ENCODE measurements at places on chromosomes 3 and 15.

DNA sequence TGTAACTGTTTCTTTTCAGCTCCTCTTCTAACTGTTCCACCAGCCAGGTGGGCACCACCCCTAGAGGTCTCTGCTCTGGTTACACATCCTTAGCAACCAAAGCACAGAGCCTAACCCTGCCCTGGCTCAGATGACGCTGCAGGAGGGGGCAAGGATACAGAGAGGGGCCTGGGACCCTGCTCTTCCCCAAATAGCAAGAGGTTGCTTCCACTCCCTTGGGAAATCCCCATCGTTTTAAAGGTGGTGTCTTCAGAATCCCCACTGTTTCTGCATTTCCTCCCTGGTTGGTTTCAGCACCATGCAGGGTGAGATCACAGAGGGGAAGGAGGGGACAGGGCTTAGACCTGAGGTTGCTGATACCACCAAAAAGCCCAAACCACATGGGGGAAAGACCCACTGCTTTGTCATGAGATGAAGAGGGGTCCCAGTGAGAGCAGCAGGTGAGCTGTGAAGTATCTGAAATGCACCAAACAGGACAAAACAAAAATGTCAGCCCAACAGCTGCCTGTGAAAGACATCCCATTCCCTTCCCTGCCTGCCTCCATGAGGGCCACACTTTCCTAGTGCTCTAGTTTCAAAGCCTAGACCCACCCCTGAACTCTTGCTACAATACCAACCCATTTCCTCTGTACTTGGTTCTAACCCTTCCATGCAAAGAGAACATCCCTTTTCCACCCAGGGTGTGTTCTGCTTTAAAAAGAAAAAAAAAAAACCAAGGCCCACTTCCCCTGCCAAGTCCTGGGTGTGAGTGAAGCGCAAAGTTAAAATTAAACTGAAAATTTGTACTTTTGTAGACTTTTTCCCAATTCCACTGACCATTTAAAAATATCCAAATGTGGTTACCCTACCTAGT lies 29.0 kb downstream of the ANP32A start:
- peaks cover 7% of the 10 kb centered on the region for H3K36me3 ChIP-seq
- no peaks in the 10 kb centered on the region for H3K27me3 ChIP-seq
- H3K4me1 ChIP-seq = no peaks in the 10 kb centered on the region
- no peak overlapping the region for H3K4me3 ChIP-seq
- H3K27ac ChIP-seq = no peak overlapping the region
- no peak for DNase-seq

DNA sequence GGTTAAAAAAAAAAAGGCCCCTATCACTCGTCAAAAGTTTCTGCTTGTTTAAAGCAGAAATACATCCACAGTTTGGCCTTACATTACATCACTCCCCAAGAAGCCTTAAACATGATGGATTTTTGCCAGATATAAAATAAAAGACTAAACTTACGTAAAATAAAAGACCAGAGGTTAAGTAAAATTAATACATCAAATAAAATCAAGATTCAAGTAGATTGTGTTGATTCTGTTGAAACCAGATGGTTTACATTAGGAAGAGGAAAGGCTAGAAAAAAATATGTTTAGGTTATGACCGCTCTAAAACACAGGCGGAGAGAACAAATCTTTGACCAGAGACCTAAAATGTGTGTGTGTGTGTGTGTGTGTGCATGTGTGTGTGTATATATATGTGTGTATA lies 104.1 kb downstream of the DUT start:
- no peak for DNase-seq
- no peaks in the 10 kb centered on the region for H3K27me3 ChIP-seq
- H3K36me3 ChIP-seq = no peaks in the 10 kb centered on the region
- no peak overlapping the region for H3K4me3 ChIP-seq
- no peak overlapping the region for H3K27ac ChIP-seq

DNA sequence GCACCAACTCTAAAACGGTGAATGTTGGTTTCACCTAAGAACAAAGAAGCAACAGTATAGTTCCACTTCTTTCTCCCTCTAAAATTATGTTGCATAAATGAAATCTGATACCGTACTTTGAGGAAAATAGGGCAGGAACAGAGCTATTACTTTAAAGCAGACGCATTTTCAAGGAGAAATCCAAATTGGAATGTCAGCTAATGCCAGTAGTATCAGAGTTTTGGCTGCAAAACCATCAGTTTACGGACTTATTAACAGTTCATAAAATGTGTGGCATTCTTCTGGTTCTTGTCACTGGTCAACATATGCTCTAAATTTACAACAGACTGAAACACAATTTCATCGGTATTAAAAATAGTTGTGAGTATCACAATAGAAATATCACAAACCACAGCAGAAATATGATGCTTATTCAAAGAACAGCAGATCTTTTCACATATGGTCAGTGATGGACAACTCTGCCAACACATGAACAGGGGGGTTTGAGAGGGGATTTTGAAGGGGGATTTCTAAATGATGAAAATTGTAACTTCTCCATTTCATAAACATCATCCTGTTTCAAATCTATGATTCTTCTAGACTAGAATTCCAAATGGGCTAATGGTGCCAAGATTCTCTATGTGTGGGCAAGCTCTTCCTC lies 38.7 kb upstream of the ROBO2 start:
- no peaks in the 10 kb centered on the region for H3K4me1 ChIP-seq
- H3K27me3 ChIP-seq = peaks cover 25% of the 10 kb centered on the region
- DNase-seq = no peak
- H3K36me3 ChIP-seq = no peaks in the 10 kb centered on the region
- no peak overlapping the region for H3K4me3 ChIP-seq

- no peaks in the 10 kb centered on the region for H3K36me3 ChIP-seq
- peaks cover 86% of the 10 kb centered on the region for H3K4me1 ChIP-seq
- DNase-seq = peak; percentile 90
- H3K27me3 ChIP-seq = no peaks in the 10 kb centered on the region
These were observed 31.9 kb upstream of the UACA start for GRCh38 chr15:70795311-70795665.

DNA sequence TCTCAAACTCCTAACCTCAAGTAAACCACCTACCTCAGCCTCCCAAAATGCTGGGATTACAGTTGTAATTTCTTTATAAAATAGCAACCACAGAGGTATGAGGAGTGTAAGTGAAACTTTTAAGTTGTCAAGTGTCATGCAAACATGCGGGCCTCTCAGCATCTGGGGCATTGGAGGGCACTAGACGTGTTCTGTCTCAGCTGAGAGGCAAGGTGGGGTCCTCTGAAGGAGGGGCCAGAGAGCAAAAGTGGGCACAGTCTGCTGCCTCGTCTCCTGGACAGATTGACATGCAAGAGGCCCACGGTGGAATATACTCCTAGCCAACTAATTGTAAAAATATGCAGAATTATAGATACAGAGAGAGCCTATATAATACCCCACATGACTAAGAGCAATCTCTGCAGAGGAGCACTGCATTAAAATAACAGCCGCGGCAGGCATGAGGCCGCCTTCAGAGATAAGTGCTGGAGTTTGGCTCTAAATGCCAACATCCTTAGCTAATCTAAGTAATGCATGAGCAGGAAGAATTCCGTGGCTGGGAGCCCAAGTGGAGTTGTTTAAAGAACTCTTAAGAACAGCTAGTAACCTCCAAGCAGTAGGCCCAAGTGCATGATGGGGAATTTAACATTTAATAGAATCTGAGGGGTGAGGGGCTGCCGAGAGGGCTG lies 87.8 kb upstream of the RNU6-1 start:
- H3K4me3 ChIP-seq = no peak overlapping the region
- no peaks in the 10 kb centered on the region for H3K27me3 ChIP-seq
- H3K27ac ChIP-seq = no peak overlapping the region
- no peaks in the 10 kb centered on the region for H3K4me1 ChIP-seq
- peak; percentile 28 for DNase-seq

GRCh38 chr15:41323611-41324010 lies 8.8 kb downstream of the OIP5 start:
- no peaks in the 10 kb centered on the region for H3K4me1 ChIP-seq
- no peaks in the 10 kb centered on the region for H3K27me3 ChIP-seq
- DNase-seq = no peak
- no peak overlapping the region for H3K4me3 ChIP-seq
- no peaks in the 10 kb centered on the region for H3K36me3 ChIP-seq

DNA sequence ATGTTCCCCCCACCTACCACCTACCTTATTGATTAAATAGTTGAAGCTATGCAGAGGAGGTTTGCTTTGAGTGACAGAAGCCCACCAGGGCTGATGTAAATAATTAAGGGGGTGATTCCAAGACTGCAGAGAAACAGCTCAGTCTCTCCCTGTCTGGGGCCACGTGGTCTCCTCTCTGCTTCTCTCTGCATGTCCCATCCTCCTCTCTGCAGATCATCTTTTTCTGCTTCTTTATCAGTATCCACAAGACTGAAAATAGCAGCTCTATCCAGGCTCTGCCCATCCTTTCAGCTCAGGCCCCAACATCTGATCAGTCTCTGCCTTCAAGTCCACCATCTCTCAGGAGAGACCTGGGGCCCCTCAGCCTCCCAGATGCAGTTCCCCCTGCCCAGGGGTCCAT lies 110.8 kb downstream of the ANP32A start:
- H3K27me3 ChIP-seq = no peaks in the 10 kb centered on the region
- H3K4me1 ChIP-seq = no peaks in the 10 kb centered on the region
- no peak overlapping the region for H3K27ac ChIP-seq

DNA sequence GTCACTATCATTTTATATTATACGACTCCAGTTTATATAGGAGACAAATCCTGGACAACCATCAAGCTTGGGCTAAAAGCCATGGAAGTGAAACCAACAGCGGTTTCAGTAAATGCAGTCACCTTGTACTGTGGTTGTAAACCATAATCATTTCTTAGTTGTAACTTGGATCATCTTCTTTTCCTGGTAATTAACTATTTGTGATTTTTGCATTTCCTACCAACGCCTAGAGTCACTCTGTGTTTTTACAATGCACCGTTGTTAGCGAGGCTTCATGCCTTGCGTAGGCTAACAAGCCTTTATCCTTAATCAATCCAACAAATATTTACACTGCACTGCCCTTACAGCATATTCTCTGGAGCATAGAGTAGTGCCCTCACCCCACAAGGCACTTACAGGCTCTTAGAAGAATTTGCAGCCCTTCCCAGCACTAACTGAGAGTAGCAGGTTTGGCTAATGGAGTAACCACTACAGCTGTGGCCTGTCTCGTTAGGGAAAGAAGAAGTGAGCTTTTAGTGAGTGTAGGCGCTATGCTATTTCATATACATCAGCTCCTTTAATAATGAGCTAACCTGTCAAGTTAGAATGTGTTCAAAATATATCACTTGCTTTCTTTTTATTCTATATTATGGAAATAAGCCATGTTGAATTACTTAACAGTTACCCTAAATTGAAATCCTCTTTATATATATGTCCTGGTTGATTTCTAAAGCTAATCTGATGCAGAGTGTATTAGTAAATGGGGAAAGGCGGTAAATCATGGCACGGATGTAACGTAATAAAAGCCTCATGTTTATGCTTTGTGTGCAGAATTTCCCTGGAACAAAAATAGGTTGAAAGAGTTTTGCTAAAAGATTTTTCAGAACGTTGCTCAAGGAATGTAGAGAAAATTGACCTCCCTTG lies 62.8 kb downstream of the ABHD2 start:
- peaks cover 13% of the 10 kb centered on the region for H3K36me3 ChIP-seq
- no peaks in the 10 kb centered on the region for H3K27me3 ChIP-seq
- no peak overlapping the region for H3K27ac ChIP-seq

DNA sequence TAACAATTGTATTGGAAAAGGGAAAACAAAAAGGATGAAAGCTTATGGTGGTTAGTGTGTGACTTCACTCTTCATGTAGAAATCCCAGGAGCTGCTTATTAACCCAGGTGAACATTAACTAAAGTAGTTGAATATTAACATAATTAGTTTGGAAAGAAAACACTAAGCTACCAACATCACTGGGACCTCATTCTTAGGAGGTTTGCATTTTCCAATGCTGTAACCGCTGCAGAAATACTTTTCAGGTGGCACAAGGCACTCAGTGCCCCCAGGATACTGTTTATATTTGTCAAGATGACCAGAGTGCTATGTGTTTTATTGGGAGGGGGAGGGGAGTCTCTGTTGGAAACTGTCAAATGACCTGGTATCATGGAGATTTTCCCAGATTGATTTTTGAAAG lies 25.9 kb upstream of the VILL start:
- H3K27me3 ChIP-seq = no peaks in the 10 kb centered on the region
- no peaks in the 10 kb centered on the region for H3K4me1 ChIP-seq
- no peak overlapping the region for H3K27ac ChIP-seq
- no peaks in the 10 kb centered on the region for H3K36me3 ChIP-seq

DNA sequence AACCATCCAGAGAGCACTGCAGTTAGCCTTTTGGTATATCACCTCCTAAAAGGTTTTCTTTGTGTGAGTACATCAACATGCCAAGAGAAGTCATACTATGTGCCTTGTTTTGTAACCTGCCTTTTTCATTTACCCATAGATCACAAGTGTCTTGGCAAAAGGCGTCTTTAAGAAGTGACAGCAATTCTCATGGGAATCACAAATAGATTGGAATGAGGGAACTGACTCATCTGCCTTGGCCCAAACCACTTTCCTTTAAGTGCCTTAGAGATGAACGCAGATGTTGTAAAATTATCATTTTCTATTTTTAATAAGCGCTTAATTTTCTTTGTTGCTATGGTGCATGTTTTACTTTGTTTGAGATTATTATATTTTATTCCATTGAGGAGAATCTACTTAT lies 20.7 kb upstream of the POMGNT2 start:
- no peaks in the 10 kb centered on the region for H3K4me1 ChIP-seq
- no peaks in the 10 kb centered on the region for H3K27me3 ChIP-seq

GRCh38 chr3:57917601-57918000 lies 90.6 kb upstream of the FLNB start:
- DNase-seq = no peak
- H3K4me1 ChIP-seq = peaks cover 26% of the 10 kb centered on the region
- H3K36me3 ChIP-seq = peaks cover 51% of the 10 kb centered on the region

DNA sequence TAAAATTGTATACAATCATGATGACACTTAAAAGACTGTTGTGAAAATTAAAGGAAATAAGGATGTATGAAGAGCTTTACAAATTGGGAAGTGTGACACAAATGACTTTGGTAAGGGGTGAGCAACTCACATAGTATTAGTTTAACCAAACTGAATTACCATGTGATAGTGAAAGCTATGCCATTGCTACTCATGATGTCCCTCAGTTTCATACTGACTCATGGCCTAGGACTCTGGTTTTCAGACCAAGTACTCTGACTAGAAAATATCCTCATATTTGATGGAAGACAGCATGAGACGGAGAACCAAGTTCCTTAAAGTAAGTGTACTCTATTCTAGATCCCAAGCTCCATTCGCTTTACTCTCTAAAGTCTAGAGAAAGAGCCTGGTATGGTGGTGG lies 203.2 kb upstream of the ICE2 start:
- DNase-seq = no peak
- peaks cover 73% of the 10 kb centered on the region for H3K27me3 ChIP-seq
- H3K27ac ChIP-seq = no peak overlapping the region
- H3K4me1 ChIP-seq = no peaks in the 10 kb centered on the region

DNA sequence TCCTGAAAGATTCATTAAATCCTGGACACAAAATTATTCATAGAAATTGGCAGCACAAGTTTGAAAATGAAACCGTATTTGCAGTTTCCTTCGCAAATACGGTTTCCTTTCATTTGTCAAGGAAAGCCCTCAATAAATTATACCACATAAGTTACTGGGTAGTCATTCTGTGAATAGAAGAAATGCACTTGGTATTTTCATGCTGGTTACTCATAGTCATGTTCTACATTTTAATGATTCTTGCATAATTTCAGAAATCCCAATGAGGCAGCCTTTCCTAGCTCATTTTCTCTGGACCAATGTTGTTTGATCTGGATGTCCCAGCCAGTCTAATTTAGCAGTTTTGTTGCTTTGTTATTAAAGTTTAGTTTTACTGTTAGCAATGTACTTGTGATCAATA lies 43.2 kb downstream of the MINAR1 start:
- no peaks in the 10 kb centered on the region for H3K27me3 ChIP-seq
- H3K4me1 ChIP-seq = no peaks in the 10 kb centered on the region
- no peak overlapping the region for H3K4me3 ChIP-seq
- no peak overlapping the region for H3K27ac ChIP-seq
- no peak for DNase-seq

- peaks cover 42% of the 10 kb centered on the region for H3K4me1 ChIP-seq
- DNase-seq = no peak
- H3K27ac ChIP-seq = no peak overlapping the region
These were observed 7.0 kb downstream of the GNAI2 start for GRCh38 chr3:50242851-50243542.
